ENCODE measurements at places on chromosomes 16 and 17.

DNA sequence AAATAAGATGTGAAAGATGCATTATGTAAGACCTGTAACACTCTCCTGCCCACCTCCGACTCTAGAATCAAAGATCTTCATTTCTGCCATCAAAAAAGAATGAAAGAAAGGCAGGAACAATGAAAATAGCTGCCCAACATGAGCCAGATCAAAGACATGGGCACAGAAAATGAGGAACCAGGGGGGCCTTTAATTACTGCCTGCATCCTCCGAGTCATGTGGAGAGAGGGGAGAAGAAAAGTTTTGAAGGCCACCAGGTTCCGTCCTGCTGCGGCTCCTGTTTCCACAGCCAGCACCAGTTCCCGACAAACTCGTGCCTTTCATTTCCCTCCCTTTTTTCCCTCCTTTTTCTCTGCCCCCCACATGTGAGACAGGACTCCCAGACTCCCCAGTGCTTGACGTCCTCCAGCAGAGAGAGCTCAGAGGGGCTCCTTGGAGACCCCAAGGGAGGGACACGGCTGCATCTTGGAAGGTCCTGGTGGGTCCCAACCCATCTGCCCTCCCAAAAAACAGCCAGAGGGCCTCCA lies 168.4 kb downstream of the ZNF423 start:
- no peak for DNase-seq

DNA sequence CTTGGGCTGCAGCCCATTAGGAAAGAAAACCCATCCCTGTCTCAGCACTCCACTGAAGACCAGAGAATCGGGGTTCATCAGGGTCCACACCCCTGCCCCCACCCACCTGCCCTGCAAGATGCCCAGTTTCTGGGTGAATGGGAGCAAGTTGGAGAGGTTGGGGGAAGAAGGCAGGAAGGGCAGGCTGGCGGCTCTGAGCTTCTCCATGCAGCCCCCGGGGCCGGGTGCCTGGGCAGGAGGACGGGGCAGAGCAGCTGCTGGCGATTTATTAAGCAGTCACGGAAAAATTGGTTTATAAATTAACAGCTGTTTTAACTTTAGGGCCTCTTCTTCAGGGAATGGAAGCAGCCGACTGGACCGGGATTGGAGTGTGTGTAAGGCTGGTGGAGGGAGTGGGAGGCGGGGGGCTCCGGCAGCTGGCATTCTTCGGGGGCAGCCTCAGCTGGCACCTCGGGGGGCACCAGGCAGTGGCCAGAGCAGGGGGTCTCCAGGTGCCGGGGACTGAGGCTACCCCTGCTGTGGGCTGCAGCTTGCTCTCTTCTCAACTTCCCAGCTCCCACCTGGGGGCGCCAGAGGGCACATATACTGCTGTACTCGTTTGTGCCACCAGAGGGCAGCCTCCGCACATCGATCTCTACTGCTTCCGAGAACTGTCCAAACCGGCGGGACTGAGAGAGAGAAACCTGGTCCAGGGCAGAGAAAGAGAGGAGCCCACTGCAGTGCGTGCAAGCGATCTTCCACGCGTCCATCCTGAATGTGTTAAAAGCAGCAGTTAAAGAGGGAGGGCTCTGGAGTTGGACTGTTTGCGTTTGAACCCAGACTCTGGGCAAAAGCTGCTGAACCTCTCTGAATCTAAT lies 5.0 kb upstream of the PPP1R1B start:
- DNase-seq = peak; percentile 83

GRCh38 chr16:67814567-67814966 lies 7.9 kb downstream of the TSNAXIP1 start:
- DNase-seq = no peak

- DNase-seq = no peak
These were observed 537 bp downstream of the GOSR1 start for GRCh38 chr17:30477774-30478115.

DNA sequence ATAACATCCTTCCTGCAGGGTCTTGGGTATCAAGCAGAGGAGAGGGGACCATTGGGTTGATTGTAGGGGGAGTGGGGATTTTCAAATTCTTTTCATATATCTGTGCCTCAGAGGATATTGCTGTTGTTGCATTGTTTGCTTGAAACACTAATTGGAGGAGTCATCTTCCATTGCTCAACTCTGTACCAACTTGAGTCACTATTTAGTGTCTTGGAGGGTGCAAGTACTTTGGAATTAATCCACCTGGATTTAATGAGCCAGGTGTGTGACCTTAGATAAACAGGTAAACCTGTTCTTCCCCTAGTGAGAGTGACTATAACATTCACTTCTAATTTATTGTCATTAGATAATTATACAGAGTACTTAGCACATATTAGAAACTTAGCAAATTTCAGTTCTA lies 151.3 kb upstream of the CNTNAP4 start:
- no peak for DNase-seq

GRCh38 chr16:79429381-79430190 lies 171.0 kb downstream of the MAF start:
- no peak for DNase-seq

- no peak for DNase-seq
These were observed 81.2 kb downstream of the RBFOX3 start for GRCh38 chr17:79529661-79530081.

- no peak for DNase-seq
These were observed 108.5 kb upstream of the RCVRN start for GRCh38 chr17:10013365-10014112.

- no peak for DNase-seq
These were observed 589 bp upstream of the FBF1 start for GRCh38 chr17:75941442-75941819.

GRCh38 chr16:8888951-8889892 lies 7.1 kb downstream of the LITAFD start:
- DNase-seq = no peak

- no peak for DNase-seq
These were observed 2.9 kb downstream of the SMTNL2 start for GRCh38 chr17:4587195-4587594.

DNA sequence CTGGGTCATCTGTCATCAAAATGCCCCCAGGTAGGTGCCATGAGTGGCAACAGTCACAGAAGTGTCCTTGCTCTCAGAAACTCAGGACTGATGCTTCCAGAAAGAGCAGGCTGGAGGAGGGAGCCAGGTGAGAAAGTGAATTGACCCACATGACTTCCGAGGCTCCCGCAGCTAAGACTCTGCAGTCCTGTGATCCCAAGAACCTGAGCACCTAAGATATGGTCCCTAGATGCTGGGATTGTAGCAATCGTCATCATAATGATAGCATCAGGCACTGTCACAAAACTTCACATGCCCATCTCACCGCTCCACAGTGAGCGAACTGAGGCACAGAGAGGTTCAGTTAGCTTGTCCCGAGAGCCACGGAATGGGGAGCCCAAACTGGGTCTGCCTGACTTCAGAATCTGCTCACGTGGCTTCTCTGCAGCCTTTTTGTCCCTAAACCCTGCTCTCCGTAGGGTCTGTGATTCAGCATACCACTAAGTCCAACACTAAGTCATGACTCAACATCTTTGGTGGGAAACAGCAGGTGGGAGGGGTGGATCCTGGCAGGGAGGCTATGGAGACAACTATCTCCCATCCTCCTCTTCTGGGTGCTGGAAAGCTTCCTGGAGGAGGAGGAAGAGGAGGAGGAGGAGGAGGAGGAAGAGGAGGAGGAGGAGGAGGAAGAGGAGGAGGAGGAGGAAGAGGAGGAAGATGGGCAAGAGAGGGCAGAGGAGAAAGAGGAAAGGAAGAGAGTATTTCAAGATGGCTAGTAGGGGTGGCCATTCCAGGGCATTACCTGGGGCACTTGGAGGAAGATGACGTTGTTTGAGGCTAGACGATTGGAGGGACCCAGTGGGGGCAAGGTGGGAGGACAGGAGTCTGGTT lies 55.5 kb upstream of the DLX4 start:
- no peak for DNase-seq

DNA sequence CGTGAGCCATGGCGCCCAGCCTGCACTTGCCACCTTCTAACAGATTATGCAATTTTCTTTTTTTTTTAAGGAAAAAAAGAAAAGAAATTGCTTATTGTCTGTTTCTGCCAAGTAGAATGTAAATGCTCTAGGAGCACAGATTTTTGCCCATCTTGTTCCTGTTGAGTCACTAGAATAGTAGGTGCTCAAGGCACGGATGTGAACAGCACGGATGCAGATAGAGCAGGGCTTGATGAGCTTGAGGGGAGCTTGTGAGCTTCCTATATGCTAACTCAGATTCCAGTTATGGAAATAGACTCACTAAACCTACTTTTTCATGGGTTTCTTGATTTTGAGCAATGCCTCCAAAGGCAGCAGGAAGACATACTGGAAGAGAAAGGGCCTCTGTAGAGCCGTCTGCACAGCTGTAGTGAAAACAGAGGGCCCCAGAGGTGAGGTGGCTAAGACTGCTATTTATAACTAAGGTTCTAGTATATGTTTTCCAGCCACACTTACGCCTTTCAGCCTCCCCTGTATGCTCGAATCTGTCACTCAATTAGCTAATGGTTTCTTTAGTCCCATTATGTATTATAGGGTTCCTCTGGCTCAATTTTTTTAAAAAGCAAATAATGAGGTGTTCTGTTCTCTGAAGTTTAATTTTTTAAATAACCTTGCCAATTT lies 72.8 kb downstream of the WWP2 start:
- no peak for DNase-seq

DNA sequence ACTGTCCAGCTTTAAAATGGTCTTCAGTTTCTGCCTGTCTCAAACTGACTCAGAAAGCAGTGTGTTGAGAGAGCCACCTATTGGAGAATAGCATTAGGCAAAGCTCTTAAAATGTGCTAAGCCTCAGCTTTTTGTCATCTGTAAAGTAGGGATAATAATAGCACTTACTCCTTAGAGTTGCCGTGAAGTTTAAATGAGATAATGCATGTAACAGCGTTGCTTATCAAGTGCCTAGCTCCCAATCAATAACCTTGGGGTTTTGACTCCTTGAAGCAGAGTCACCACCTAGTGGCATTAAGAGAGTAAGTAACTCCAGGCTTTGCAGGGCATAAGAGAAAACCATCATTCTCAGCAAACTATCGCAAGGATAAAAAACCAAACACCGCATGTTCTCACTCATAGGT lies 163.3 kb downstream of the HS3ST2 start:
- DNase-seq = peak; percentile 3

- no peak for DNase-seq
These were observed 13.8 kb downstream of the ITGB3 start for GRCh38 chr17:47267354-47267828.

- DNase-seq = no peak
These were observed 27.1 kb downstream of the GINS3 start for GRCh38 chr16:58419241-58419990.

DNA sequence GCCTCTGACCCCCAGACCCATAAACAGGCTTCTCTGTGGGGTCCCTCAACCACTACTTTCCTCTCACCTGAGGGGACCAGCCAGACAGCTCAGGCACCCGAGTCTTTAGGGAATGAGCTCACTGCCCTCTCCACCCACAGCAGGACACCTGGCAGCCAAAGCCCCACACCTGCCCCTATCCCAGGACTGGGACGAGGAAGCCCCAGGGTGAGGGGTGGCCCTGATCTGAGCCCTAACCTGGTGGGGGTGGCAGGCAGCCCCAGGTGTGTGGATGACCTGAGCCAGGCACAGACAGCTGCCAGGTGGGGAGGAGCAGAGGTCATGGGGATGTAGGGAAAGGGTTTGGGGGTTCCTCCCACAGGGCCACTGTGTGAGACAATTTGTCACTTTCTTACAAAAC lies 1.7 kb upstream of the TEX19 start:
- no peak for DNase-seq

GRCh38 chr17:56930739-56931337 lies 17.0 kb upstream of the TRIM25 start:
- DNase-seq = no peak

- DNase-seq = no peak
These were observed 158.2 kb upstream of the MAF start for GRCh38 chr16:79758615-79759346.

GRCh38 chr16:49724774-49725173 lies 131.1 kb downstream of the ZNF423 start:
- no peak for DNase-seq

DNA sequence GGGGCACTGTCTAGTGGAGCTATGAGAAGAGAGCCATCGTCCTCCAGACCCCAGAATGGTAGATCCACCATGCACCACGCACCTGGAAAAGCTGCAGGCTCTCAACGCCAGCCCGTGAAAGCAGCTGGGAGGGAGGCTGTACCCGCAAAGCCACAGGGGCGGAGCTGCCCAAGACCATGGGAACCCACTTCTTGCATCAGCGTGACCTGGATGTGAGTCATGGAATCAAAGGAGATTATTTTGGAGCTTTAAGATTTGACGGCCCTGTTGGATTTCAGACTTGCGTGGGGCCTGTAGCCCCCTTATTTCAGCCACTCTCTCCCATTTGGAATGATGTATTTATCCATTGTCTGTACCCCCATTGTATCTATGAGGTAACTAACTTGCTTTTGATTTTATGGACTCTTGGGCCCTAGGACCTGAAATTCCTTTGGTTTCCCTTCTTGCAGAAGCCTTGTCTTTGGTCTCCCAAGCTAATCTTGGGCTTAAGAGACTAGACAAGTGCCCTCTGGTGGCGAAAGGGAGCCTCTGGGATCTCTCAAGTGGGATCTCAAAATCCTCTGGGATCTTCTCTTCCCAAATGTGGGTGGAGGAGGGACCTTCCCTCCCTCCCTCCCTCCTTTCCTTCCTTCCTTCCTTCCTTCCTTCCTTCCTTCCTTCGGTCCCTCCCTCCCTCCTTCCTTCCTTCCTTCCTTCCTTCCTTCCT lies 58.2 kb upstream of the HAPSTR1 start:
- peak; percentile 59 for DNase-seq

DNA sequence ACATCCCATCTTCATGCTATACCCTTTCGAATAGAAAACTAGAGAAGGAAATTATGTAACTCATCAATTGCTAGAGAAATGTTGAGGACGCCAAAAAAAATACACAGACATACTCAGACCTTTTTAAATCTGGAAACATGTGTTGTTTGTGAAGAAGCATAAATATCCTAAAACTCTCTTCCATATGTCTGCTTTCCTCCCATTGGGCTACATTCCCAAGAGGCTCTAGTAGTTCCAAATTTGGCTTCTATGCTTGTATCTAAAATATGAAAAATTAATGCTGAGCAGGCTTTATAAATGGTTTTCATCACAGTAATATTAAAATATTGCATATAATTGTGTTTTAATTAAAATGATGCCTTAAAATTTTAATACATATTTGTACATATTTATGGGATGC lies 297.9 kb upstream of the PSMD7 start:
- DNase-seq = no peak

GRCh38 chr17:77716289-77716926 lies 242.1 kb upstream of the TNRC6C start:
- no peak for DNase-seq

GRCh38 chr16:986411-986810 lies 4.8 kb downstream of the SOX8 start:
- no peak for DNase-seq

GRCh38 chr17:1593630-1593931 lies 31.0 kb upstream of the PITPNA start:
- DNase-seq = no peak

GRCh38 chr17:48247038-48247437 lies 139.5 kb downstream of the SNX11 start:
- no peak for DNase-seq

GRCh38 chr17:10205549-10206185 lies 7.3 kb upstream of the GAS7 start:
- no peak for DNase-seq
